ENCODE measurements at places on chromosomes 5 and 9.

- peak; percentile 58 for DNase-seq
Observed at GRCh38 chr9:4489919-4490704, at the start of gene SLC1A1. SLC1A1 (plus strand) TSS chr9:4490468; CDS start chr9:4490680, 212 bp downstream.

DNA sequence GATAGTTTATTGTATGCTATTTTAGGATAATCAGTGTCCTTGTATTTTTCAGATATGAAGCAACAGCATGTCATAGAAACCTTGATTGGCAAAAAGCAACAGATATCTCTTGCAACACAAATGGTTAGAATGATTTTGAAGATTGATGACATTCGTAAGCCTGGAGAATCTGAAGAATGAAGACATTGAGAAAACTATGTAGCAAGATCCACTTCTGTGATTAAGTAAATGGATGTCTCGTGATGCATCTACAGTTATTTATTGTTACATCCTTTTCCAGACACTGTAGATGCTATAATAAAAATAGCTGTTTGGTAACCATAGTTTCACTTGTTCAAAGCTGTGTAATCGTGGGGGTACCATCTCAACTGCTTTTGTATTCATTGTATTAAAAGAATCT lies 14.5 kb downstream of the CCT5 start:
- DNase-seq = no peak

DNA sequence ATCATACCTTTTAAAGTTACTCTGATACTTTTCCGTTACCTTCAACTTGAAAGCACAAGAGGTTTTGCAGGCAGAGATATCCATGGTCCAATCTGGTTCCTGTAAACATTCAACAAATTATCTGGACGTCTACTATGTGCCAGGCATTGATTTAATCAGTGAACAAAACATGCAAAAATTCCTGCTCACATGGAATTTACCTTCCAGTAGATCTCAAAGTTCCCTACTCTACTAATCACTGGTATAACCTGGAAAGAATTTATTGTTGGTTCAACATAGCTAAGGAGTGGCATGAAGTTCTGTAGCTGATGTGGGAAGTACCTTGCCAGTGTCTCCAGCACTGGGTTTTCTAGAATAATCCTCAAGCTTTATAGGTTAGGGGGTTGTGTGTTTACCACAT lies 9.8 kb downstream of the OCLN start:
- no peak for DNase-seq

- DNase-seq = peak; percentile 61
Observed at GRCh38 chr5:5494489-5495402, 72.3 kb downstream of the ICE1 start.

GRCh38 chr5:84260939-84261338 lies 123.7 kb downstream of the EDIL3 start:
- DNase-seq = no peak

DNA sequence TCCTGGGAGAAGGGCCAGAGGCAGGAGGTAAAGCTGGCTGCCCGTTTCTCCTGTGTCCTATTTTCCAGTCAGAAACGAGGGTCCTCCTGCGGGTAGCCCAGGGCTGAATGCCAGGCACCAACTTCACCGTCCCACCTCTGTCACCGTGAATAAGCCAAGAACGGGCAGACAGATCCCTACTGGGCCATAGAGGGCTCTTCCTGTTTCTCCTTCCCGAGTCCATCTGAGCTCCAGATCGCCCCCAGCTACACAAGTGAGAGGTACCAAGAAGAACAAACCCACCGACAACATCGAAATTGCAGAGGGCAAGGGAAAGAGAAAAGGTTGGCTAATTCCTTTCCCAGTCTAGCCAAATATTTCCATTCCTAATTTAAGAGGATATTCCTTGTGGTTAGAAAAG lies 93.7 kb downstream of the SPOCK1 start:
- DNase-seq = no peak

GRCh38 chr5:172114875-172115422 lies 73.1 kb downstream of the STK10 start:
- peak; percentile 81 for DNase-seq

- DNase-seq = no peak
Observed at GRCh38 chr5:14628346-14628745, 36.2 kb upstream of the OTULIN start.

DNA sequence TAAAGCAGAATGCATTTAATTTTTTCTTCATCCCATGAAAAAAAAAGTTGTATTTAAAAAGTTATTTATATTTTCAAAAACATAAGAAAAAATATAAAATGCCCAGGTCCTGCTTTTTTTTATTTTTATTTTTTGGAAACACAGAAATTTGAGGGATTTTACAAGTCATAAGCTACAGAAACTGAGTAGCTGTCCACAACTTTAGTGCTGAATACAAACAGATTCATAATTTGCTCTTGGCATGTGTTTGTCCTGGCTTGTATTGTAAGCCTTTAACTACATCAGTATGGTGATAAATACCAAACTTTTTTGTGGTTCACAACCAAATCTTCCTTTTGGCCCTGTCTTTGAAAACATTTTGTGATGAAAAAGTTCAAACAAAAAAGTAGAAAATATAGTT lies 7.5 kb upstream of the PLCXD3 start:
- no peak for DNase-seq

- no peak for DNase-seq
Observed at GRCh38 chr9:34124099-34124498, 2.4 kb downstream of the DCAF12 start.

DNA sequence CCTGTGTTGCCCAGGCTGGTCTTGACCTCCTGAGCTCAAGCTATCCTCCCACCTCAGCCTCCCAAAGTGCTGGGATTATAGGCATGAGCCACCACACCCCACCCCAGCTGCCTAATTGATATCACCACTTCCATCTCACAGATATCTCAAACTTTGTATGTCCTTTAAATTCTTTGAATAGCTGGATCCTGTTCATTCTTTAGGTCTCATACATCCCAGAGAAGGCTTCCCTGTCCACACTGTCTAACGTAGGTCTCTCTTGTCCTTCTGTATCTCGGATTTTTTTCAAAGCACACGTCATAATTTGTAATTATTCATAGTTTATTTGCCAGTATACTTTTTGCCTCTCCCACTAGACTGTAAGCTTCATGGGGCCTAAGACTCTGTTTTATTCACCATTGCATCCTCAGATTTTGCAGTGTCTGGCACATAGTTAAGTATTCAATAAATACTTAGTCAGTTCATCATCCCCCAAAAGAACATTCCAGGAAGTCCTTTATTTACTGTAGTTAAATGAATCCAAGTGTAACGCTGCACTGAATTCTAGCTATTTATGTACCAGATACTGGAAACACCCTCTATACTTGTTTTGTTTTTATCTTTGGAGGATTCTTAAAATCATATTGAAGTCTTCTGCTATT lies 10.5 kb downstream of the ARSK start:
- no peak for DNase-seq

- DNase-seq = peak; percentile 64
Observed at GRCh38 chr5:157651623-157652376, 438 bp downstream of the SOX30 start.

DNA sequence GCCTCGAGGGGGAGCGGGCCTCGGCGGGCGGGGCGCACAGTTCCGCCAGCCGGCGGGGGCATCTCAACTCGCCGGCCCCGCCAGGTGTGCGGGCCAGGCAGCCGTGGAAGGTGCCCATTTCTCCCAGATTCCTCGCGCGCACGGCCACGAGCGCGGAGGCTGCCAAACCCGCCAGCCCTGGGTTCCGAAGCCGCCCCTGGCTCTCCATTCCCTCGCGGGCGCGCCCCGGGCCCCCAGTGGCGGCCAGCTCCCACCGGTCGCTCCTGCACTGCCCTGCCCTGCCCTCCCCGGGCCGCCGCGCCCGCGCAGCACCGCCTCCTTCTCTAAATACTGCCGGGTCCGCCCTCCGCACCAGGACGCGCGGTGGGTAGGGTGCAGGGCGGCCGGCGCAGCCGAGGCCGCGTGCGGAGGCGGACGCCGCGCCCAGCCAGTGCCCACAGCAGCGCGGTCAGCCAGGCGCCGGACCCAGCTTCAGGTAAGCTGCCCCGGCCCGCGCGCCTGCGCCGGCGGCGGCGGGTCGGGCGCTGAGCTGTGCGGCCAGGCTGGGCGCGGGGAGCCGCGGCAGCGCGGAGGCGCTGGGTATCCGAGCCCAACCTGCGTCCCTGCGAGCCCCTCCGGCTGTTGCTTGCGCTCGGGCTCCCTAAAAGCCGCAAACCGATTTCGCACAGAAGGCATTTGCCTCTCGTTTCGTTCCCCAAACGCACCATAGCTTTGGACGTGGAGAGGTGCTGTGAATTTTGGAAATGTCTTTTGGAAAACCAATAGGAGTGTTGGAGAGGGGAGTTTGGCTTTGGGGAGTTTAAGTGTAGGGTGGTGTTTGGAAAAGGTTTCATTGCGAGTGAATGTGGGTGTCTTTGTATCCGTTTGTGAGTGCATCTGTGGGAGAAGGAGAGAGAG lies at the start of gene TMEM171:
TMEM171 (plus strand) TSS at position 354 of the 897 bp plus-strand sequence. CDS start 2,799 bp downstream, outside the sequence.
- no peak for DNase-seq

DNA sequence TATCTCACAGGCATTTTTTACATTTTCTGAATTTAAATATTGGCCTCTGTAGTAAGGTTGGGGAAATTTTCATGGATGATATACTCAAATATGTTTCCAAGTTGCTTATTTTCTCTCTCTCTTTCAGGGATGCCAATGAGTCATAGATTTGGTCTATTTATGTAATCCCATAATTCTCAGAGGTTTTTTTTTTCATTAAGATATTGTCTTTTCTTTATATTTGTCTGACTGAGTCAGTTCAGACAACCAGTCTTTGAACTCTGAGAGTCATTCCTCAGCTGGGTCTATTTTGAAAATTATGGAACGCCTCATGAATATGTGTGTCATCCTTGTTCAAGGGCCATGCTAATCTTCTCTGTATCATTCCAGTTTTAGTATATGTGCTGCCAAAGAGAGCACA lies 223.2 kb downstream of the PCSK1 start:
- DNase-seq = no peak

DNA sequence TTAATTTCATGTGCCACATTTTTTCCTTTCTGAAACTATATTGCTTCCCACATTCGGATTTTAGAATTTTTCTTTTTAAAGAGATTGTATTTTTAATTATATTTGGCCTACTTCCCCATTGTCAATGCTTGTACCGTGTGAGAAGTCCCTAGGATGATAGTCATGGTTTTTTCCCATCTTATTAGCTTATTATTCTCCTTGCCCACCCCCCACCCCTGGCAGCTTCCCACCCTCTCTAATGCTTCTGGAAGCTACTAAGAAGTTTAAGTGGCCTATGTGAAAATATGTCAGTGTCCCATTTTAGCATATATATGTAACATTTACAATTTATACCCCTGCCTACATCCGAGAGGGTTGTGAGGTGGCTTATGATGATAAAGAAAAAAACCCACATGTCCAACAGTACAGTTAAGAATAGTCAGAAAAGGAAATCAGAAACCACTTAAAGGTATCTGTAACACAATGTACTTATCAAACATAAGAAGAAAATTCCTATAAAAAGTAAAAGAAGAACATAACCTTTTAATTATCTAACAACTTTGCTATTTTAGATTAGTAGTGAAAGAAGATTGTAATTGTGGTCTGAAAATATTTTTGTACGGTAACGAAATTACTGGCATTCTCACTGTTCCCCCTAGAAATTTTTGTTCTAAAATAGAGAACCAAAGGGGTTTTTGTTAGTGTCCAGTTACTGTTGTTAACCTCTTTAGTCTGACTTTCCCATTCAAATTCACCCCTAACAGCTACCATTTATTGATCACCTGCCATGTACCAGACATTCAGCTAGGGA lies 62.1 kb downstream of the SLC44A1 start:
- DNase-seq = no peak

Data from GM12891 (cell line).